CD4-positive, alpha-beta T cell treated with Interleukin-10 for 1 hour (primary cell): ENCODE measurements at places on chromosomes 2 and 18.

DNA sequence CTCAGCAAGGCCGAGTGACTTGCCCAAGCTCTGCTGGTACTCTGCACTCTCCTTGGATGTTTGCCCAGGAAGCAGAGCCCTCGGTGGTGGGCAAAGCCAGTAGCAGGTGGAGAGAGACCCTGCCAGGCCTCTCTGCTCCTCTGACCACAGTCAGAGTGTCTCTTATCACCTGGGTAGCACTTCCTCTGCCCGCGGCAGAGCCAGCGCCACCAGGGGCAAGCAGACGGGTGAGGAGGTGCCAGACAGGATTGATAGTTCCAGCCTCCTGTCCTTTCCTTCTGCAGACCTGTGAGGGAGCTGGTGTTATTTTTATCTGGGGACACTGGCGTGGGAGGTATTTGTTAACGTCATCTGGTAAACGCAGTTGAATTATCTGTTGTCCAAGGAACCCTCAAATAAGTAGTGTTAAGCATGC lies 152.9 kb downstream of the SMAD7 start:
- no peak for DNase-seq

DNA sequence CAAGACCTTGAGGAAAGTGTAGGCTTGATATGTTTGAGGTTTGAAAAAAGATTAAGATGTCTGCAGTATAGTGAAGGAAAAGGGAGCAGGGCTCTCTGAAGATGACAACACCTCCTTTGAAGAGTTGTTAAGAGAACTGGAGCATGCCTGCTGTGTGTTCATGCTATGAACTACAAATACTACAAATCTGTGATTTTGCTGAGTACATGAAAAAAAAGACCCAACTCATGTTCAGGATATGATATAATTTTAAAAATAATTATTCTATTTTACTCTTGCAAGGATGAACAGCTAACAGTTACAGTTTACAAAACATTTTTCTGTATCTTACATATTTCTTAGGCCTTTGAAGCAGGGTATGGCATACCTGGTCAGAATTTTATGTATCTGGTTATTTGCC lies 305.4 kb upstream of the CWC22 start:
- no peak for DNase-seq

DNA sequence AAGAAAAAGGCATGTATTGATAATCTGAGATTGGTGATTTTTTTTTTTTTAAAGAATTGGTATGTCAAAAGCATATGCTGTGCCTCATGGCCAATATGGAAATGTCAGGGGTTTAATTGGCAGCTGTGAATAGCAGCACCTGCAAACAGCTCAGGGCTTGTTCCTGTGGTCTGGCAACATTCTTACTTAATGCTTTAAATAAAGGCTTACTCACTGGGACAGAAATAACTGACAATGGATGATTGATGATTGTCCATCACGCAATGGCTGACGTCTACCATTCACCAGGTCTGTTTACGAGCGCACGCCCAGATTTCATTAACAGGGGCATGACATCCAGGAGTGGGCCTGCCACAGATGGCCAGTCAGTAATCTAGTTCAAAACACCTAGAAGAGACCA lies 66.7 kb downstream of the ETAA1 start:
- no peak for DNase-seq

GRCh38 chr2:25991965-25992364 lies 9.7 kb upstream of the KIF3C start:
- no peak for DNase-seq

DNA sequence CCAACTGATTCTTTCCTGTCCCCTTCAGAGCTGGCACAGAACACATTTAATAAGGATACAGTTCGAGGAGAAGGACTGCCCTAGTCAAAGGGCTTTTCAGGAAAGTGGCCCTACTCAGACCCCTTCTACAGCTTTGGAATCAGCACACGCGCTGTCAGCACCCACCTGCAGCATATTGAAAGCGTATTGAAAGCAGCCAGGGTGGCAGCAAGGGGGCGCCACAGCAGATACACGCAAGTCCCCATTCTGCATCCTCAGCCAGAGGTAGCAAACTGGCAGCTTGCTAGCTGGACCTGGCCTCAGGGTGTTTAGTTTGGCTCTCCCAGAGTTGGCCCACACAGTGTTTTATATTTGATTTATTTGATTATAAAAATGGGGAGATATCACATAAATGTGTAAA lies 101.0 kb upstream of the NT5C1B start:
- no peak for DNase-seq

GRCh38 chr2:30820381-30821055 lies 13.3 kb upstream of the CAPN13 start:
- DNase-seq = no peak

GRCh38 chr2:117323331-117323730 lies 491.2 kb upstream of the DDX18 start:
- DNase-seq = no peak

DNA sequence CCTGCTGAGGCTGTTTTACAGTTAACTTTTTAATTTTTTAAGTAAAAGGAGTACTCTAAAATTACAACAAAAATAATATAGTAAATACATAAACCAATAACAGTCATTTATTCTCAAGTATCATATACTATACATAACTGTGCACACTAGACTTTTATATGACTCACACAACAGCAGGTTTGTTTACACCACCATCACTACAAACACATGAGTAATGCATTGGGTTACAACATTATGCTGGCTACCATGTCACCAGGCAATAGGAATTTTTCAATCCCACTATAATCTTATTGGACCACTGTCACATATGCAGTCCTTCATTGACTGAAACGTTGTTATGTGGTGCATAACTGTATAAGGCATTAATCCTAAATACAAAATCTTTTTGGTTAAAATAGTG lies 42.5 kb downstream of the RASGRP3 start:
- DNase-seq = no peak

DNA sequence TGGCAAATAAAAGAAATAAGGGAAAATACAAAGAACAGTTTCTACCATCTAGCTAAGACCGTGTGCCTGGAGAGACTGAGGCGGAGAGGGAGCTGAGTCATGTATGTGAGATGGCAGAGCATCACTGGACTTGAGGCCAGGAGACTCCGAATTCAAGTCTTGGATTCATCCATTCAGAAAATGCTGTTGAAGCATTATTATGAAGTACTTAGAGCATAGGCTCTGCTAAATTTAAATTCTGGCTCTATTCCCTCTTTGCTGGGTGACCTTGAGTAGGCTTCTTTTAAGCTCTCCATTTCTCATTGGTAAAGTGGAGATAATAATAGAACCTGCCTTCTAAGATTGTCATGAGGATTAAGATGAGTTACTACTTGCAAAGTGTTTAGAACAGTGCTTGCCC lies 34.7 kb downstream of the NPHP1 start:
- DNase-seq = no peak

DNA sequence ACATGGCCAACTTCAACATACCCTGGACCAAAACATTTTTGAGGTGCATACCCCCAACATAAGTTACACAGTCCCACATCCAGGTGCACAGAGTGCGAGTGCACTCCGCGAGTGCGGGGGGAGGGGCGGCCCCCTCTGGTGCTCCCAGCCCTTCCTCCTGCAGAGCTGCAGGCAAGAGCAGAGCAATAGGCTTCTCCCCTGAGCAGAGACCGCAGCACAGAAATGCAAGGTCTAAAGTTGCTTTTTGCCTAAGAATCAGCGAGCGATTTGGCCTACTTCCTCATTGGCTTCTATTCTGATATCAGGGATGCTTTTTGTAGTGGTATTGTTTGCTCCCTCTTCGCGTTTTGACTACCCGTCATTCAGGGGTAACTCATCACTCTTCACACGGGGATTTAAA lies 40.6 kb downstream of the BOLA3 start:
- no peak for DNase-seq

DNA sequence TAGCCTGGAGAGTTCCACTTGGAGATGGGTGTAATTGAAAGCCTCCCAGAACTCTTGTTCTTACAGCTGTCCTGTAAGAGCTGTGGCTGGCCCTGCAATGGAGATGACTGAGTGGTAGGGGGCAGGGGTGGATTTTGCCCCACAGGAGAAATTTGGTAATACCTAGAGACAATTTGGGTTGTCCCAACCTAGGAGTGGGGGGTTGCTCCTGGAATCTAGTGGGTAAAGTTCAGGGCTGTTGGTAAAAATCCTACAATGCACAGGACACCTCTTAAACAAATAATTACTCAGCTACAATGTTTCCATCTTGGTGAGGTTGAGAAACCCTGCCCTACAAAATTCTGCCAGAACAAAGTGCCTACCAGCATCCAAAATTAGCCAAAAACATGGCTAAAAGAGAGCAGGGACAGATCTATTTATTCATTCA lies 181.1 kb upstream of the SH3BP4 start:
- DNase-seq = no peak

GRCh38 chr2:220393711-220394110 lies 766.3 kb downstream of the SLC4A3 start:
- no peak for DNase-seq

DNA sequence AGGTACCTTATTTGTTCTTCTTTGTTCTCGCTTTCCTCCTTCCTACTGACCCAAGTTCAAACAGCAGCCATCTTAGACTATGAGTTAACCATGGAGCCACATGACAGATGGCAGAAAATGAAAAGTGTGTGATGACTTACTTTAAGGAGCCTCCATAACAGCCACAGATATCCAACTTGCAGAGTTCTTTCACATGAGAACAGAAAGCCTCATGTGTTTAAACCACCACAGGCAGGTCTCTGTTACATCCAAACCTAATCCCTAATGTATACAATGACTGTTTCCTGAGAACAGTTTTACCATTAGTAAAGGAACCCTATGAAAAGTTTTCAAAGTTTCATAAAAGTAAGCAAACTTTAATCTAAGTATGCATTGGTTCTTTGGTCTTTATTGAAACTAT lies 20.3 kb downstream of the B4GALT6 start:
- DNase-seq = no peak

DNA sequence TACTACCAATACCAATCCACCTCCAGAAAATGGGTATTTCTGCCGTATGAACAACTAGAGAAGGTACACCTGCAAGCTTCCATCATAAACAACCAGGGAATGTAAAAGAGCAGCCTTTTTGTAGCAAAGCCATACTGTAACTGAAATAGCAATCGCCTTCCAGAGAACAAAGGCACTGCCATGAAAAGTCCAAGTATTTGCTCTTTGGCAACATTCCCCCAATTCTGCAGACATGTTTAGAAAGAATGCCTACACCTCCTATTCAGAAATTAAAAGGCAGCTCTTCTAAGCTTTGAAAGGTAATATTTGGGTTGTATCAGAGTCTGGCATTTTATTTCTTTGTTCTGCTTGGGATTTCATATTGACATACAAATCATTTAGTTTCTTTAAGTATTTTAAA lies 487.7 kb downstream of the ERBB4 start:
- no peak for DNase-seq

- DNase-seq = no peak
Measured at GRCh38 chr2:23464156-23464555, 79.2 kb downstream of the KLHL29 start.

DNA sequence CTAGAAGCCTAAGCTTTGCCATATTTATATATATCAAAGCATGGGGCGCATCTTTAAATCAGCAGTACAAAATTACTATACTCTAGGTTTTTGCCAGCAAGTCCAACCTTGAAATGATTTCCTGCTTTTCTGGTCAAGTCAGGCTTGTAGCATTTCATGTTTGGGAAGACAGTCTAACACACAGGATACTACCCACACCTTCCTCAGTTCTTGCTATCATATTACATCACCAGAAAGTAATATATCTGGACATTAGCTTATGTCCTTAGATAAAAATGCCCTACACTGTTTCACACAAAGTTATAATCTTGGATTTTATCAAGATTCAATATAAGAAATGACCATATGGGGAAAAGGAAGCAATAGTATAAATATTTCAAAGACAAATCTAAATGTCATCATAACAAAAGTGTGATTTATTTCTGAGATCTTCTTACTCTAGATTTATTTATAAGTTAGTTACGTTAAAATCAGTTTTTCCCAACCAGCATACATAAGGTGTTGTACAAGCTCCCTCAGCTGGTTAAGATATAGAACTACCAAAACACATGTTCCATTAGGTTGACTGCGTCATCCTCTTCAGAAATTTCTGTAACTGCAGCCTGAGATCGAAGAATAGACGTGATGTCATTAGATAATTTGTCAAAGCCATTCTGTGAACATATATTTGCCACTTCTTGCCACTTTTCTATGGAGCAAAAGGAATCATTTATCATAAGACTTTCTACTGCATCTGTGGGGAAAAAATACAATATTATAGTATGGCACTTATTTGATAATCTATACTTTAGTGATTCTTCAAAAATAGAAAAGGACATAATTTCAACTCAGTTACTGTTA lies 56.6 kb downstream of the CLHC1 start:
- DNase-seq = peak; percentile 65

DNA sequence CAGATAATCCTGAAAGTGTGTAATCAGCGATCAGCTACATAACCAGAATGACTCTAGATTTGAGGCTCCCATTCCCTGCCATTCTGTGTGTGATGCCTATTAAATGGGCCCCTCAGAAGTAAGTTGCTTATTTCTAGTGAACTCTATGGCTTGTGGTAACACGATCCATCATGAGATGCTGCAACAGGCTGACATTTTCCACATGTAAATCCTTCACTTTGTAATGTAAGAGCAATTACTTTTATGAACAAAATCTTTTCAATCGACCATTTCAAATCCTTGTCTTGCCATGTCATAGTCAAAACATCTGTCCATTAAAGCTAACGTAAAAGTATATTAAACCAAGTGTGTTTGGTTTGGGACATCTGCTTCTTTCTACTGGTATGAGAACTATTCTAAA lies 175.9 kb upstream of the ETAA1 start:
- DNase-seq = no peak

DNA sequence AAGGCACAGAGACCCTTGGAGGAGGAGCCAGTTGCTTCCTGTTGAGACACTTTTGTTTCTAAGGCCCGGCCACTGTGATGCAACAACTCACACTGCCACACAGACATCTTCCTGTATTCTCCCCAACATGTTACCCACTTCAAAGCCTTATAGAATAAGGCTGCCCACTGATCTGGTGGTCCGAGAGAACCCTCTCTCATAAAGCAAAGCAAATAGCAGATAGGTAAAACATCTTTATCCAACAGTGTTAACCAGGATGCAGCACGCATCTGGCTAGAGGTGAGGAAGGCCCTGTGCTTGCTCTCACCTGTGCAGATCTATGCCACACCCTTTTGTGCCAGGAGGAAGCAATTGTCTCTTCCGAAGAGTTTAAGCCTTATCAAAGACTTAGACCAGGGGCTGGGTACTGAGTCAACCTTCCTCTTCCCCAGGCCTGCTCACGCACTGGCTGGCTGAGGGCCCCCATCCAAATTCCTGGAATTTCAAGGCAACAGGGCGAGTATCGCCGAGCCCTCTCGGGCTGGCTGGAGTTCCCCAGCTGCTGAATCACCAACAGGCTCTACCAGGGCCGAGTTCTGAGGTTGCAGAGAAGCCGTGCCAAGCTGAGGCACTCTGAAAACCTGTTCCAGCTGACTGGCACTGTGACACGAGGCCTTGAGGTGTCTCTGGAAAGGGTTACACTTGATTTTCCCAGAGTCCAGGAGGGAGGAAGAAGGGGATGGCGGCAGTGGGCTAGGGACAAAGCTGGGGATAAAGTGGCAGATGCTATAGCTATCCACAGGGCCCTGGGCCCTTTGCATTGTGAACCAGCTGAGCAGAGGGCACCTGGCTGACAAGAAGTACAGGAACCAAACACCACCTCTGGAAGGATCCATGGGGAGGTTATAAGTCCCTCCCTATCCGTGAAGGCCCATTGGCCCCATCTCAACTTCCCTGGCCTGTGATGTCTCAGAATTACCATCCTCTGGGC lies 29.3 kb downstream of the TGFA start:
- DNase-seq = peak; percentile 43
